ENCODE measurements at places on chromosomes 4 and X.

GRCh38 chr4:7172508-7172907, 19.8 kb upstream of the SORCS2 start:
- no peak overlapping the region for H3K27ac ChIP-seq
- no peaks in the 10 kb centered on the region for H3K36me3 ChIP-seq
- no peak for DNase-seq
- no peaks in the 10 kb centered on the region for H3K27me3 ChIP-seq

DNA sequence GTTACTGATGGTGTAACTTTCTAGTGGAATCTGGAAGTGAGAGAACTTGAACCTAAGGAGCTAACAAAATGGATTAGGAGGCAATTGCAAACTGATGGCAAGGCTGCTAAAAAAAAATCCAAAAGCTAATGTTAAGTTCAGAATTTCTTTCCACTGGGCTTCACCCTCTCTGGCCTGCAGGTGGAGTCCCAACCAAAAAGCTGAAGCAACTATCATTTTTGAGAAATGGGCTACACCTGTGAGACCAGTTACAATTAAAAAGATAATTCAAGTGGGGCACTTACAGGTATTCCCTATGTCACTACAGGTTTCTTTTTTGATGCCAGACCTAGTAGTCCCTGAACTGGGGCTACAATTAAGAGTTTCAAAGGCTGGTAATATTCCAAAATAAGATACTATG, 142.1 kb upstream of the FTHL17 start:
- H3K27me3 ChIP-seq = no peaks in the 10 kb centered on the region
- DNase-seq = no peak
- no peaks in the 10 kb centered on the region for H3K36me3 ChIP-seq

- H3K4me1 ChIP-seq = no peaks in the 10 kb centered on the region
- peak overlapping the region; percentile 74 for H3K27ac ChIP-seq
- no peaks in the 10 kb centered on the region for H3K27me3 ChIP-seq
- no peak for DNase-seq
- no peak overlapping the region for H3K4me3 ChIP-seq
- no peaks in the 10 kb centered on the region for H3K36me3 ChIP-seq
These were observed 1.2 kb downstream of the SLC10A3 start for GRCh38 chrX:154489182-154489581.

DNA sequence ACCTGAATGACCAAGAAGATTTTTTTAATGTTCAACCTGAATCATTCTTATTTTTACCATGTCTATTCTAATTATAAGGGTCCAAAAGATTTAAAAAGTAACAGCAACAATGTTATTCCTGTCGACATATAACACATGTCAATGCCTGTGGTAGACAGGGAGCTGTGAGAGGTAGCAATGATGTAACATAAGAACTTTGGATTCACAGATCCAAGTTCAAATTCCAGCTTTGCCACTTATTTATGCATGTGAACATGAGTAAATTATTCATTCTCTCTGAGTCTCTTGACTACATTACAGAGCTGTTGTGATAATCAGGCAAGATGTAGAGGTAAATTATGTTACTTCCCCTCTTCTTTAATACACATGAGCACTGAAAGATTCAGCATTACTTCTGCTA, 54.5 kb downstream of the KLHL8 start:
- H3K27me3 ChIP-seq = no peaks in the 10 kb centered on the region
- H3K4me3 ChIP-seq = no peak overlapping the region
- H3K4me1 ChIP-seq = no peaks in the 10 kb centered on the region
- H3K27ac ChIP-seq = no peak overlapping the region

DNA sequence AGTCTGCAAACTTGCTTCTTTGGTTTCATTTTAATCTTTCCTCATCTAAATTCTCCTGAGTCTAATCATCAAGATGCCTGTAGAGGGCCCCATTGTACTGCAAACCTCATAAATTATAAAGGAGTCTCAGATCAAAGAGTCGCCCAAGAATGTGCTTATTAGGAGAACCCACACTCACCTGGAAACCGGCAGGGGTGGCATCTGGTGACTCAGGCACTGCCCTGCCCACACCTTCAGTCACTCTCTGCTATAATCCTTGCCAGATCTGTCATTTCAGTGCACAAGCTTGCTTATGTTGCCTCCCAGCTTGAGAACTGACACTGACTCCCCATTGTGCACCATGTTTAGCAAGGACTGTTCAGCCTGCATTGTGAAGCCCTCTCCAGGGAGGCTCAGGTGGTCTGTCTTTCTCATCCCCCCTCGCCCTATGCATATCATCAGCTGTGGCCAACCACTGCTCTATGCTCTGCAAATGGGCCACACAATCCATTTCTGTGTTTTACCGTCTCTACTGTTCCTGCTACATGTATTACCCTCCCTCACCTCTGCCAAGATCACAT, 12.4 kb downstream of the EPGN start:
- H3K27ac ChIP-seq = no peak overlapping the region
- H3K36me3 ChIP-seq = no peaks in the 10 kb centered on the region
- H3K4me1 ChIP-seq = no peaks in the 10 kb centered on the region

- no peak overlapping the region for H3K4me3 ChIP-seq
- no peaks in the 10 kb centered on the region for H3K4me1 ChIP-seq
- H3K27me3 ChIP-seq = no peaks in the 10 kb centered on the region
- DNase-seq = no peak
These were observed 428 bp downstream of the ADAD1 start for GRCh38 chr4:122379239-122379638.

DNA sequence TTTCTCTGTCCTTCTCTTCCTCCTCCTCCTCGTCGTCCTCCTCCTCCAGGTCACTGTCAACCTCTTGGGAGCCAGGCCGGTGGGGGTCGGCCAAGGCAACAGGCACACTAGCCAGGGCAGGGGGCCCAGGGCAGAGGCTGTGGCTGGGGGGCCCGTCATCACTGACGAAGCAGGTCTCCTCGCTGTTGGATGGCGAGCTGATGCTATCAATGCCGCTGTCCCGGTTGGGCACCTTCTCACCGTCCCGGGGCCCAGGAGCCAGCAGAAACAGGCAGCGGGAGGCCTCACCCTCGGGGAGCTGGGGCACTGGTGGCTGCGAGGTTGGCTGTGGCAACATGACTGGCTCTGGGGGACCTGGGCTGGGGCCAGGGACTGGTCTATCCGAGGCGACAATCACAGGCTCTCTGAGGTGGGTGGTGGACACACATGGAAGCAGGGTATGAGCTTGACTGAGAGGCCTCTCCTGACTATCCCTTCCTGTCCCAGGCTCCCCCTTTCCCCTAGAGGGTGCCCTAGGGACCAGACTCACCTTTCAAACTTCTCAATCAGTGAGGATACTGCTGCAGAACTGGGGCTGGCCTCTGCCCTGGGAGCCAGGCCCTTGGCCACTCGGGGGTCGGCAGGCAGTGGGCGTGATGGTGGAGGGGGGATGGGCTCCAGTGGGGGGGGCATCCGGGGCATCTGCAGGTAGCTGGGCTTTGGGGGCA, 25.8 kb downstream of the FGD1 start:
- no peaks in the 10 kb centered on the region for H3K27me3 ChIP-seq
- H3K27ac ChIP-seq = no peak overlapping the region
- no peak for DNase-seq
- H3K36me3 ChIP-seq = no peaks in the 10 kb centered on the region
- H3K4me1 ChIP-seq = no peaks in the 10 kb centered on the region
- no peak overlapping the region for H3K4me3 ChIP-seq

GRCh38 chrX:45715748-45716147, 515.1 kb upstream of the DIPK2B start:
- H3K27me3 ChIP-seq = no peaks in the 10 kb centered on the region
- H3K27ac ChIP-seq = no peak overlapping the region
- H3K36me3 ChIP-seq = no peaks in the 10 kb centered on the region
- H3K4me3 ChIP-seq = no peak overlapping the region

DNA sequence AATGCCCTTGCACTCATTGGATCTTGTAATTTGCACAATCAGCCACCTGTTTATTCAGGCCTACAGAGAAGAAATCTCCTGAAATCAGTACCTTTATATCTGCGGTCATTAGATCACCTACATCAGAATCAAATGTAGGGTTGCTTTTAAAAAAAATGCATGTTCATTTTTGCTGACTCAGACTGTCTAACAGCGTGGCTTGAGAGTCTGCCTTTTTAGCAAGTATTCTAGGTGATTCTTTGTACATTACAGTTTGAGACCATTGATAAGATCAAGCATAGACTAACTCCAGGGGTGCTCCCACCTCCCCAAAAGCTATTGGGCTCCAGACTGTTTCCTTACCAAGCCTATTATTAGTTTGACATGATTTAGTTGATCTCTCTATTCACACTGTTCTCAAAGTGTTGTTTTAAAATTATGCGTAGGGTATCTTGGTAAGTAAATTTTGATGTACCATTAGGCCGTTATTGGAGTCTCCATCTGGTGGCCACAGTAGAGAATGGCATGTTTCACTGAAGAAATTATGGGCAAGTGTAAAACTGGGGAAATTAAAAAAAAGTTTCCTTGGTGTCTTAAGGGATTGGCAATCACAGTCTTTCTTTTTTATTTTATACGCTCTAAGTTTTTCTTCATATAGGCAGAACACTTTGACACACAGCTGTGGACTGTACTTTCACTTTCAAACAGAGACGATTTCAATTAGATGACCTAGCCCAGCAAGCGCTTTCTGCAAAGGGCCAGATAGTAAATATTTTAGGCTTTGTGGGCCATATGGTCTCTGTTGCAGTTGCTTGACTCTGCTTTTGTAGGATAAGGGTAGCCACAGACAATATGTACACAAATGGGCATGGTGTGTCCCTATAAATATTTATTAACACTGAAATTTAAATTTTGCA, 33.7 kb upstream of the MSL3 start:
- H3K27me3 ChIP-seq = no peaks in the 10 kb centered on the region
- no peak overlapping the region for H3K4me3 ChIP-seq
- H3K4me1 ChIP-seq = no peaks in the 10 kb centered on the region
- DNase-seq = peak; percentile 33
- H3K27ac ChIP-seq = no peak overlapping the region

DNA sequence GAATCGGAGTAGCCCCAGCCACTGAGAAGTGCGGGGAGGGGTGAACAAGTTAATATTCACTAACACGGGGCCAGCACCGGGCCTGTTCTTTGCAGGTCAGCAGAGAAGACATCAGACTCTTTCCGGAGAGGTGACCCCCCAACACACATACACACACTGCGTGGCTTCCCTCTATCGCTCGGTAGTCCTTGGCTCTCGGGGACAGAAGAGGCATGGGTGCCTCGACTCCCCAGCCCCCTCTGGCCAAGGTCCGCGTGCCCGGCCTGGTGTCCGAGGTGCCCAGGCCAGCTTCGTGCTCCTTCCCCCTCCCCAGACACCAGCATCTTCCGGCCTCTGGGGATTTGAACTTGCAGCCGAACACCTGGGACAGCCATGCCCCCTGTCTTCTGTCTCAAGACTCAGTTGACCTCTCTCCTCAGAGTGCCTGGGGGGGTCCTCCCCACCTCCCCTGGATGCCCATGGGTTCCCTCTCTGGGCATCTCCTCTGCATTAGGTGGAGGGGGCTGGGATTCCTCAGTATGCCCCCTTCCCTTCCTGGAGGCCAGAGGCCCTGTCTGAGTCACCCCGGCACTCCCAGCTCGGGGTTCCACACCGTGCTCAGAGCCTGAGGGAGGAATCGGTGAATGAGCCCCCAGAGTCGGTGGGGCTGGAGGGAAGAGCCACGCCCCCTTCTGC, 104.5 kb downstream of the SORCS2 start:
- H3K27ac ChIP-seq = no peak overlapping the region
- H3K27me3 ChIP-seq = no peaks in the 10 kb centered on the region
- DNase-seq = no peak

DNA sequence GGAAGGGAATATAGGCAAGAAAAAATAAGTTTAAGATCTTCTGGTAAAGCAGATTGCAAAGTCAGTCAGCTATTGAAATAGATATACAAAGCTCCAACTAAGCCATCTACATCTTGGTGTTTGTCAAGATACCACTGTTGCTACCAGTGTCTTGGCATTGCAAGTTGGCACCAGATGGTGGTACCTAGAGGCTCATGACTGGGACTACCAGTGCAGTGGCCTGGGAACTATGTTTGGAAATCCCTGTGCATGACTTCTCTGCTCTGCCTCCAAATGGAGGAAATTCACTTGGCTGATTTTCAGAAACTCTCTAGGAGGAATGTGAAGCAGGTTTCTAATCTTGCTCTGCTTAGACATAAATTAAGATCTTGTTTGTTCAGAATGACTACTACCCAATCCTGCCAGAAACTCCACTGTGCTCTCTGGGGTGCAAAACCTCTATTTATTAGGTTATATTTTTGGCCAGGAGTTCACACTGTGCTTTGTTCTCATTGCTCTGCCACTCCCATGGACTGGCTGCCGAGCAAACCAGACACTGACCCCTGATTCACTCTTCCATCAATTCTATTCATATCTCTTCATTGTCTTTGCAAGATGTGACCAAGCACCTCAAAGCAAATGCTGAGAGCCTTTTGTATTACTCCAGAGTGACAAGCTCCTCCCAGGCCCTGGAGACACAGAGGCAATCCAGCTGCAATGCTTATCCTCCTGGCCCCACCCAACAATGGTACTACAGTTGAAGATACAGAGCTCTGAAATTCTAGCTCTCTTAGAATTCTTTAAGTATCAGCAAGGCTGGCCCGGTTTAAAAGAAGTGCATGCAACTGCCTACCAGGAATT, 272.3 kb upstream of the FGF16 start:
- no peaks in the 10 kb centered on the region for H3K4me1 ChIP-seq
- H3K4me3 ChIP-seq = no peak overlapping the region
- no peak overlapping the region for H3K27ac ChIP-seq
- H3K36me3 ChIP-seq = no peaks in the 10 kb centered on the region
- H3K27me3 ChIP-seq = no peaks in the 10 kb centered on the region

DNA sequence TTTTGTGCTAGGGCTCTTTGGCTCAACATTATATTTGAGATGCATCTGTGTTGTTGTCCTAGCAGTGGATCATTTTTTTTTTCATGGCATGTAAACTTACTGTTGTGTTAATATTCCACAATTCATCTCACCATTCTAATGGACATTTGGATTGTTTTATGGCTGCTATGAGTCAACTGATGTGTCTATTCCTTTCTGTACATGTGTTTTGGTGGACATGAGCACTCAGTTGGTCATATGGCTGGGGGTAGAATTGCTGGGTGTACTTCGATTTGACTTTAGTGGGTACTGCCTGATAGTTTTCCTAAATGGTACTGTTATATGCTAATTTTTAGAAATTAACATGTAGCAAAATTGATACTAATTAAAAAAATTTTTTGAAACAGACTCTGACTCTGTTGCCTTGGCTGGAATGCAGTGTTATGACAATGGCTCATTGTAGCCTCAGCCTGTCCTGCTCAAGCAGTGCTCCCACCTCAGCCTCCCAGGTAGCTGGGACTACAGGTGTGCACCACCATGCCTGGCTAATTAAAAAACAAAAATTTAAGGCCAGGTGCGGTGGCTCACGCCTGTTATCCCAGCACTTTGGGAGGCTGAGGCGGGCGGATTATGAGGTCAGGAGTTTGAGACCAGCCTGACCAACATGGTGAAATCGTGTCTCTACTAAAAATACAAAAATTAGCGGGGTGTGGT, 9.0 kb downstream of the FAM193A start:
- H3K27ac ChIP-seq = no peak overlapping the region
- no peak for DNase-seq
- no peak overlapping the region for H3K4me3 ChIP-seq
- H3K36me3 ChIP-seq = no peaks in the 10 kb centered on the region
- no peaks in the 10 kb centered on the region for H3K4me1 ChIP-seq
